ENCODE measurements at places on chromosomes 5 and 9.

GRCh38 chr5:139046551-139046950 lies 151.6 kb downstream of the SIL1 start:
- DNase-seq = no peak

- peak; percentile 37 for DNase-seq
These were observed 3.2 kb upstream of the SET start for GRCh38 chr9:128685636-128686489.

DNA sequence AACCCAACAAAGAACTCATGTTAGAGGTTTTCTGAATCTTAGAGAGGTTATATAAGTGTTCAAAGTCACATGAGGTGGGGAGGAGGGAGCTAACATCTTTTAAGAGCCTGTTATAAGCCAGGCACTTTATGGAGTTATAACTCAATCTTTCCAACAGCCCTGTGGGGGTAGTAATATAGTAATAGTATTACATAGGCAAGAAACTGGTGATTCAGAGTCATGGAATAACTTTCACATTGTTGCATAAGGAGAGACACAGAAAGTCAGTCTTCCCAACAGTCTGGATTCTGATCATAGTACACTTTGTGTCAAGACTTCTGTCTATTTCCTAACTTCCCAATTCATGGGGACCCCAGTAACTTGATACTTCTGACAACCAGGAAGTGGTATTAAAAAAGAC lies 89.2 kb downstream of the ACER2 start:
- DNase-seq = no peak

DNA sequence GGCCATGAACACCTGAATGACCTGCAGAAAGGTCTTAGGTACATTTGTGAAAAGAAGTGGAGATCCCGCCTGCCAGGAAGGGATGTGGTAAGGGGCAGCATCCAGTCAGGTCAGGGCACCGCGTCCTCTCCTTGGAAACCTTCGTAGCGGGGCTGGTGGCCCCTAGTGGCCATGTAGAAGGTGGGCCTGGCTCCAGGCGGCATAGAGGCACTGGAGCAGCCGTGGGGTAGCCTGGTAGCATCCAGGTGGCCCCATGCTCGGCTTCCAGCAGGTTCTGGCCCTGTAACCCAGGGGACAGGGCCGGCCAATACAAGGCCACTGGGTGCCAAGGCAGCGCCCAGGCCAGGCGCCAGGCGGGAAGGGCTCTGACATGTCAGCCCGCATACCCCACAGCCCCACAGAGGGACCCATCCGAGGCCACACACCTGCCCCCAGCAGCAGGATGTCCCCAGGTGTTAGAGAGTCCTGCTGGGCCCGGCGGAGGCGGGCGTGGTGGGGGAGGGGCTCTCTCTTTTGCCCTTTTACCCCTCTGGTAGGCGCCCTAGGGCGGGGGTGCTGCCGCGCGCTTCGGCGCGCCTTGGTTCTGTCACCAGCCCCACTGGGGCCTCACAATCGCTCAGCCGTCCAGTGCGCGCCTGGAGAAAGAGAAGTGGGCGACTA lies 58.3 kb upstream of the SPATA31E1 start:
- DNase-seq = no peak

GRCh38 chr9:132108728-132109127 lies 29.1 kb upstream of the MED27 start:
- no peak for DNase-seq

DNA sequence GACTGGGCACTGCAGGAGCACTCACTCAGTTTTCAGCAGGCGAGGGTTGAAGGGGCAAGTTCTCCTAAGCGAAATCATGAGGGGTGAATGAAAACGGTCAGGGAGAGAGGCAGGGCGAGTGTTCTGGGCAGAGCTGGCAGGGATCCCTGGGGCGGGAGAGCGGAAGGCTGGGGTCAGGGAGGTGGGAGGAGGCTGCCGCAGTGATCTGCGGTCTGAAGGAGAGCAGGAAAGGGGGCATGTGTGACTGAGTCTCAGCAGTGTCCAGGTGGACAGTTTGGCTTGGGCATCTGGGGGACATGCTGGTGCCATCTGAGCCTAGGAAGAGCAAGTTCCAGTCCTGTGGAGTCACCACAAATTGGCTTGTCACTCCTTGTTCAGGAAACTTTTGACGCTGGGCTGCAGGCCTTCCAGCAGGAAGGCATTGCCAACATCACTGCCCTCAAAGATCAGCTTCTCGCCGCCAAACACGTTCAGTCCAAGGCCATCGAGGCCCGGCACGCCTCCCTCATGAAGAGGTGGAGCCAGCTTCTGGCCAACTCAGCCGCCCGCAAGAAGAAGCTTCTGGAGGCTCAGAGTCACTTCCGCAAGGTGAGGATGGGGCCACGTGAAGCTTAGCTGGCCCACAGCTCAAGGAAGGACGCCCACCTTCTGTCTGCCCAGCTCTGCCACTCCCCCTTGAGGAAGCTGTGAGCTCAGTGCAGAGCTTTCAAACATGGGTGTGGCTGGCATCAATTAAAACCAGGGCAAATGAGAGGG lies 31.1 kb downstream of the DYNC2I2 start:
- no peak for DNase-seq

DNA sequence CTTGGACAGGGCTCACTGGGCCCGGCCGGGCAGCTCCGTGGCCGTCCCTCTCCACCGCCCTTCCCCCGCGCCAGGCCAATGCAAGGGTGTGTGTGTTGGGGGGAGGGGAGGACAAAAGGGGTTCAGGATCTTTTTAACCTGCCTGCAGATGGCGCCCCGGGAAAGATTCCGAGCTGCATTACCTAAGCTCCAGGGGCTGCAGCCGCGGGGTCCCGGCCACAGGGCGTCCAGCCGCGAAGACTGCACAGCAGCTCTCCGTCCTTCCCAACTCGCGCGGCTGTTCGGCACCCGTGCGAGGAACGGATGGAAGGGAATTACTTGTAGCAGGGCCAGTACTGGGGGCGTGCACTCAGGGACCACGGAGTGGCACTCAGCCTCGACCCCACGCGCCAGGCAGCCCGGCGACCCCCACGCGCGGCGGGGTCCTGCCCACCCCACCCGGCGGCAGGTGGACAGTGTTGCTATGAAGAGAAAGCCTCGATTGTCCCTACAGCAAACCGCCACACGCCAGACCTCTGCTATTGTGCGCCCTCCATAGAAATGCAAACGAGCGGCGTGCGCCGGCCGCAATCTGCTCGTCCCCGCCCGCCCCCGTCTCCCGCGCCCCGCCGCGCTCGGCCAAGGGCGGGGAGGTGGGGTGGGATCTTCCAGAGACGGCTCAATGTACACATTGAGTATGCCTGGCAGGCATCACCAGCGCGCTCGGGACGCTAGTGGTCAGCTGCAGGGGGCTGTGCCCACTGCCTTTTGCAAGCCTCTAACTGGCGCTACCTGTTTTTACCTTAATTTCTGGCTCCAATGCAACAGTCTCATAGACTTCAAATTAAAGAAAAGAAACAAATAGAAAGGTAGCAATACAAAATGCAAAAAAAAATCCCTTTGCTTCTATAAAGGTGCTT lies 796 bp upstream of the GADD45G start:
- peak; percentile 86 for DNase-seq

DNA sequence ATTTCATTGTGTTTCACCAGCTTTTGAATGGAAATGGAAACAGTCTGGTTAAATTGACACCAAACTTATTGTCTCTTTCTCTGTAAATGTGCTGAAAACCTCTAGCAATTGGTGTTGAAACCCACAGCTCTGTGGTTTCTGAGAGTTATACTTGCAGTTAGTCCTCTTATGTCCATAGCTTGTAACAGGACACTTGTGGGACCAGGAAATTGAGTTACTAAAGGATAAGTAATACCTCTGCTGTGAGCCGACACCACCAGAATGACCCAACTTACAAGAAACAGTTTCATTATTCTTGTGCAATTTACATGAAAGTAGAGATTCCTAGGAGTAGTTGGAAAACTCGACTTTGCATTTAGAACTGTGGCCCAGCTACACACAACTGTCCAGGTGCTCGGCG lies 191.5 kb downstream of the CFAP90 start:
- DNase-seq = no peak

- no peak for DNase-seq
These were observed 171.3 kb downstream of the ST8SIA4 start for GRCh38 chr5:100731768-100732167.
